Activated naive CD4-positive, alpha-beta T cell treated with anti-CD3 and anti-CD28 coated beads, Interleukin-2, amount 50 U/mL, for 16 hours (primary cell): ENCODE measurements at places on chromosomes 2 and 18.

DNA sequence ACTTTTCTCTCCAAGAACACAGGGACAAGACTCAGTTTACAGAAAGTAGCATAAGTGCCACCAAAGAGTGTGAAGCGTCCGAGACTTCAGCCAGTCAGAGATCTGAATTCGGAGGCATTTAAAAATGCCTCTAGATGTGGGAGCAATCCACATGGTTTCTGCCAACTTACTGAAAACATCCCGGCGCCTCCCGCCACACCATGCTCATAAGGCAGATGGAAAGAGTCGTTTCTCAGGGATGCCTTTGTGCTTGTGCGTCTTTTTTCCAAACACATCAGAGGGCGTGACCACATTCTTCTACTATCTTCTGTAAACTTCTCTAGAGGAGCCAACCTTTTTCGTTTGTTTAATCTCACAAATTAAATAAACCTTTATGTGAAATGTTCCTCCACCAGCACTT, 88.7 kb downstream of the NRP2 start:
- DNase-seq, result no peak

- DNase-seq, result no peak
Measured at GRCh38 chr2:179331061-179331460, 66.4 kb upstream of the SESTD1 start.

- no peak for DNase-seq
Measured at GRCh38 chr2:68918497-68918896, 34.2 kb downstream of the GKN2 start.

DNA sequence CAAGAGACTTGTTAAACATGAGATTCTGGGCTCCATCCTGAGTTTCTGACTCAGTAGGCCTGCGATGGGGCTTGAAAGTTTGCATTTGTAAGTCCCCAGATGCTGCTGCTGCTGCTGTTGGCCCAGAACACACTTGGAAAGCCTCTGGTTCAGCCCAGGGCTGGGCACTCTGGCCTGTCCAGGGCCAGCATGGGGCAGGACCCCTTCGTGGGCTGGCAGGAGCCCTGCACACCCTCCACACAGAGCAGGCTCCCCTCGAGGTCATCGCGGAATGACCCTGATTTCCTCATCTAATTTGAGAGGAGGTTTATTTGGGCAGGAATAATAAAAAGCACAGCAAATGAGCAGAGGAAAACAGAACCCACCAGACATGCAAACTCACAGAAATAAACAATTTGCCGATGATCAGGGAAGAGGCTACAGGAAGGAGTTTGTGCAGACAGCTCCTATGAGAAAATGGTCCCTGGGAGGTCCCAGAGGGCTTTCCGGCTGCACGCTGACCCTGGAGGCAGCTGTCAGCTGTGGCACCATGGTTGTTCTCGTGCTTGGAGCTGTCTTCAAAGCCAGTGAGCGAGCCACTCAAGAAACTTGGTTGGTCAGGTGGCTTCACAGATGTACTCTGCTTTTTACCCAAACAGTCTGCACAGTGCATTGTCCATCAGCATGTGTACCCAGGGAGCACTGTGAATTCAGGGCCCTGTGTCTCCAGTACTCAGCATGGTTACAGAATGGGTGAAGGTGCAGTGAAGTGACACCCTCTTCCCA, 119.3 kb downstream of the GLI2 start:
- DNase-seq, result no peak

GRCh38 chr2:168514692-168515091, 58.6 kb downstream of the CERS6 start:
- DNase-seq, result no peak

- DNase-seq, result no peak
Measured at GRCh38 chr18:77046409-77046808, 86.2 kb downstream of the MBP start.

GRCh38 chr2:2271469-2271941, 59.6 kb downstream of the MYT1L start:
- no peak for DNase-seq

DNA sequence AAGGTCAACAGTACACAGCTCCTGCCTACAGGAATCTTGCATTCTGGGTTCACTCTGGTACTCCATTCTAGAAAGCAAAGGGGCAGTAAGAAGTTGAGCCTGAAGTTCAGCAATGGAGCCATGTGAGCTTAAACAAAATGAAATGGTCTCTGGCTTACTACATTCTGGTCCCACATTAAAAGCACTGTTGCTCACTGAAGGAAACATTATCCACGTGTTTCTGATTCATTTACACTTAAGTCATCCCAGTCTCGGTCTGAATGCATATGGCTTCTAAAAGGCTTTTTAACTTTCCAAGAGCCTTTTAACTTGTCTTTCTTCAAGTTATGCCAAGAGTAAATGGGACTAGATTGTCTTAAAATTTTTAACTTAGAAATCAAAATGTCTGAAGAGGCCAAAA, 177.8 kb downstream of the LNPK start:
- DNase-seq, result no peak

- no peak for DNase-seq
Measured at GRCh38 chr2:71190656-71191569, 36.0 kb downstream of the PAIP2B start.

DNA sequence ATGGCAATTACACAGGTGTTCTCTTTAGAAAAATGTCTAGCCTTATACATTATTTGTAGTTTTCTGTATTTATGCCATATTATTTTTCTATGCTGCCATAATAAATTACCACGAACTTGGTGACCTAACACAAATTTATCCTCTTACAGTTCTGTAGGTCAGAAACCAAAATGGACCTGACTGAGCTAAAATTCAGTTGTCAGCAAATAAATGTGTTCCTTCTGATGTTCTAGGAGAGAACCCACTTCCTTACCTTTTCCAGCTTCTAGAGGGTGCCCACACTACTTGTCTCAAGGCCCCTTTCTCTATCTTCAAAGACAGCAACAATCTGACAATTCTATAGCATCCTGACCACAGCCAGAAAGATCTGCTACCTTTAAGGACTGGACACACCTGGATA, 153.5 kb downstream of the NBAS start:
- no peak for DNase-seq

GRCh38 chr2:170770008-170770605, at the start of gene ERICH2:
TSS of gene ERICH2 (plus strand) at chr2:170770378. CDS start at chr2:170770682, 304 bp downstream.
- DNase-seq, result peak; percentile 28

DNA sequence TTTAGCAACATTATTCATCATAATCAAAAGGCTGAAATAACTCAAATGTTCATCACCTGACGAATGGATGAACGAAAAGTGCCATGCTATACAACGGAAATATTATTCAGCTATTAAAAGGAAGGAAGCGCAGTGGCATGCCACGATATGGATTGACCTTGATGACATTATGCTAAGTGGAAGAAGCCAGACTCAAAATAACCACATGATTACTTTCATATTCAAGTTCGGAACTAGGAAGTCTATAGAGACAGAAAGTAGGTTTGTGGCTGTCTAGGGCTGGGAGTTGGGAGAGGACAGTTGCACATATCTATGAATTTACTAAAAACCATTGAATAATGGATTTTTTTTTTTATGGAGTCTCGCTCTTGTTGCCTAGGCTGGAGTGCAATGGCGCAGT, 13.4 kb upstream of the PDIA6 start:
- DNase-seq, result no peak

GRCh38 chr18:47248604-47249313, 2.7 kb downstream of the SKOR2 start:
- DNase-seq, result no peak
